ENCODE measurements at places on chromosomes 5 and 9.

- H3K27ac ChIP-seq, result no peak overlapping the region
- no peak for DNase-seq
- H3K36me3 ChIP-seq, result no peaks in the 10 kb centered on the region
- no peaks in the 10 kb centered on the region for H3K27me3 ChIP-seq
- H3K4me3 ChIP-seq, result no peak overlapping the region
Observed at GRCh38 chr9:81384911-81385310, 304.4 kb downstream of the TLE1 start.

- H3K36me3 ChIP-seq, result no peaks in the 10 kb centered on the region
- H3K27me3 ChIP-seq, result no peaks in the 10 kb centered on the region
- H3K4me3 ChIP-seq, result no peak overlapping the region
- no peak overlapping the region for H3K27ac ChIP-seq
Observed at GRCh38 chr9:80049096-80049782, 477.5 kb downstream of the TLE4 start.

GRCh38 chr9:20043035-20043434 is 254.2 kb upstream of the SLC24A2 start:
- DNase-seq, result no peak
- no peak overlapping the region for H3K27ac ChIP-seq
- H3K36me3 ChIP-seq, result no peaks in the 10 kb centered on the region
- H3K4me1 ChIP-seq, result no peaks in the 10 kb centered on the region
- H3K27me3 ChIP-seq, result no peaks in the 10 kb centered on the region
- no peak overlapping the region for H3K4me3 ChIP-seq

DNA sequence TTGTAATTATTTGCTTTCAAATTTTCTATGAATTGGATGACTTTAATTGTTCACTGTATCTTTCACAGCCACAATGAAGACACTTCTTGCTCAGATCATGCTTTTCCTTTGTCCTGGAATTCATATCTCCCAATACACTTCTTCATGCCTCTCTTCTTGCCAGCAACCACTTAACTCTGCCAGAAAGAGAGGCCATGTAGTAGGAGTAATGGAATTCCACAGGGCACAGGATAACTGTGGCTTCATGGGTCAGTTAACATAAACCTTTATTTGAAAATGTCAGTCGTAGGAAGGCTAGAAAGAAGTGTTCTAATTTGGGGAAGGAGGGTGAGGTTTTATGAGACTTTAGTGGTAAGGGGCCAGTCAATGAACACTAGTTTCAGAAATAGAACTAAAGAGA is 190.3 kb downstream of the TMEM167A start:
- no peaks in the 10 kb centered on the region for H3K27me3 ChIP-seq
- DNase-seq, result no peak
- no peaks in the 10 kb centered on the region for H3K36me3 ChIP-seq
- no peak overlapping the region for H3K27ac ChIP-seq
- no peaks in the 10 kb centered on the region for H3K4me1 ChIP-seq

DNA sequence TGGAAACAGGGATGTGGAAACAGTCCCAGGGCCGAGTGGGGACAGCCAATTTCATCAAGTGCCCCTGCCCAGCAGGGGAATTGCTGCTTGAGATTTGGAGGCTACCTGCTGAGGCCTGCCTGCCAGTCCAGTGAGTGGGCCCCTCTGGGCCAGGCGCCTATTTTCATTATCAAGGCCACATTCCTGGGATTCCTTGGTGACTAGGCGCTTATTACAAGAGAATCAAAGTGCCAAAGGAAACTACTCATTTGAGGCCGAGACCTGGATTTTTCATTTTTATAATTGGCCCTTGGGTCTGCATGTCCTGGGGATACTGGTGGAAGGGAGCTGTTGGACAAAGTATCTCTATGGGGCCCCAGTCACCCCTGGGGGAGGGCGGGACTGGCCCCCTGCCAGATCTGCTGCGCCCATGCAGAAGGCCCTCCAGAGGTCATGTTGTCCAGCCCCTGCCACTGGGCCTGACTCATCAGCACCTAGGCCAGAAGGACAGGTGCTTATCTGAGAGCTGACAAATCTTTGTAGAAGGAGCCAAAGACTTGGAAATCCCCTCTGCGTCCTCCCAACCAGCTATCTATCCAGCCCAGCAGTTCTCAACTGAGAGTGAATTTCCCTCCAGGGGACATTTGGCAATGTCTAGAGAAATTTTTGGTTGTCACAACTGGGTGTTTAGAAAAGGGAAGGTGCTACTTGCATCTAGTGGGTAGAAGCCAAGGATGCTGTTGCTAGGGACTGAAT is 45.6 kb downstream of the FOXI1 start:
- no peaks in the 10 kb centered on the region for H3K36me3 ChIP-seq
- no peaks in the 10 kb centered on the region for H3K27me3 ChIP-seq
- no peak overlapping the region for H3K4me3 ChIP-seq
- H3K27ac ChIP-seq, result peak overlapping the region; percentile 22

- H3K36me3 ChIP-seq, result no peaks in the 10 kb centered on the region
- H3K27me3 ChIP-seq, result no peaks in the 10 kb centered on the region
- no peaks in the 10 kb centered on the region for H3K4me1 ChIP-seq
- no peak overlapping the region for H3K27ac ChIP-seq
- no peak overlapping the region for H3K4me3 ChIP-seq
Observed at GRCh38 chr9:124423591-124423990, 8.3 kb upstream of the PSMB7 start.

- H3K4me3 ChIP-seq, result no peak overlapping the region
- H3K36me3 ChIP-seq, result no peaks in the 10 kb centered on the region
- peaks cover 35% of the 10 kb centered on the region for H3K4me1 ChIP-seq
- DNase-seq, result peak; percentile 63
- no peaks in the 10 kb centered on the region for H3K27me3 ChIP-seq
Observed at GRCh38 chr5:171422902-171423663, 3.6 kb downstream of the FGF18 start.

DNA sequence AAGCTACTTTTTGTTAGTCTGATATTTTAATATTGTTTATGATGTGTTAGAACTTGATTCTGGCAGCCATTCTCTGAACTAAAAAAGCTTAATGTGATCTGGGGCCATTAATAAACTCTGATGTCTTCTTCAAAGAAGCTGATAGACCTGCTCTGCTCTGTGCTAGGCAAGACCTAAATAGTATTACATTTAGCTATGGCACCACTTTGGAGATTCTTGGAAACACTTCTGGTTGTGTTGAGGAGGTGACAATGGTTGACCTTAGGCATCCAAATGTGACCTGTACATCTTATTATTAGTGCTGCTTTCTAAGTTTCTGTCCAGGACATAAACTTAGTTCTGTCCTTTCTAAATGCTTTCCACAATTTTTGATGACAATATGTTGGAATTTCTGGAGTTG is 21.7 kb upstream of the SCGB3A2 start:
- no peak overlapping the region for H3K27ac ChIP-seq
- H3K4me3 ChIP-seq, result no peak overlapping the region
- H3K4me1 ChIP-seq, result no peaks in the 10 kb centered on the region
- no peak for DNase-seq

GRCh38 chr9:7500521-7500920 is 299.1 kb downstream of the DMAC1 start:
- no peaks in the 10 kb centered on the region for H3K36me3 ChIP-seq
- no peak overlapping the region for H3K27ac ChIP-seq
- no peaks in the 10 kb centered on the region for H3K4me1 ChIP-seq
- no peak for DNase-seq
- H3K27me3 ChIP-seq, result no peaks in the 10 kb centered on the region

DNA sequence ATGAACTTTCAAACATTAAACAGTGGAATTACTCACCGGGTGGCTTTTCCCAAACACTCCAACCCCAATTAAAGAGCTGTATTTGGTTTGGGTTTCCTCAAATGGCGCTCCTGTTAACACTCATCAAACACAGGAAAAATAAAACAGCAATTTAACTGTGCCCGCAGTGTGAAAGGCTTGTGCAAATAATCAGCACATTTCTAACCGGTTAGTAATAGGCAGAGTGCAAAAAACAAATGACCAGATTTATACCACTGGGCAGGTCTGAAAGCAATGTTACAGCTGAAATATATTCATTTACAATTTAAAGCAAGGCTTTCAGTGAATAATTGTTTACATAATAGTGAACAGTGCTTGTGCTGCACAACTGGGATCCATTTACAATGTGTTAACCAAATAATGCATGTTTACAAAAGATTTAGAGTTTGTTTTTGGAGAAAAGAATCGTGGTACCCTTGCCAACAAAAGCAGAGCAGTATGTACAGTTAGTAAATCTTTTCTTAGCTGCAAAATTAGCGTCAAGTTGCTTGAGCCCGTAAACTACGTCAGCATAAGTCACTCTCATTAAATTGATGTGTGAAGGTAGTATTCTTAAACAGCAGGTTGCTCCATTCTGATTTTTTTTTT is 662.9 kb upstream of the ZNF608 start:
- DNase-seq, result no peak
- no peak overlapping the region for H3K4me3 ChIP-seq
- H3K27me3 ChIP-seq, result no peaks in the 10 kb centered on the region
- H3K27ac ChIP-seq, result peak overlapping the region; percentile 23
- H3K36me3 ChIP-seq, result no peaks in the 10 kb centered on the region

DNA sequence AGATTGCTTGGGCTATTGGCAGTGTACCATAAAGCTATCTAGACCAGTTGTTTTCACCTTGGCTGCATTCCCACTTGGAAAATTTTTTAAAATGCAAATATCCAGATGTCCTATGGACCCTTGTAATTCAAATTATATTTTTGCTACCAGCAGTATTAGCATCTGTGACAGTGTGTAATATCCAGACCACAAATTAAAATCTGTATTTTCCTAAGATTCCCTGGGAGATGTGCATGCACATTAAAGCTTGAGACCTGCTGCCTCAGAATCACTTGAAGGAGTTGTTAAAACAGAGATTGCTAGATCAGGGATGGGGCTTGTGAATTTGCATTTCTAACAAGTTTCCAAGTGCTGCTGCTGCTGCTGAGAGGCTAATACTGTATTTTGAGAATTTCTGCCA is 381.2 kb upstream of the PDE4D start:
- no peak overlapping the region for H3K4me3 ChIP-seq
- no peaks in the 10 kb centered on the region for H3K36me3 ChIP-seq
- peak overlapping the region; percentile 82 for H3K27ac ChIP-seq
- H3K4me1 ChIP-seq, result peaks cover 75% of the 10 kb centered on the region

- DNase-seq, result peak; percentile 28
- H3K4me3 ChIP-seq, result peak within 1 kb of the TSS; percentile 61
- no peaks in the 10 kb centered on the region for H3K27me3 ChIP-seq
- peak within 1 kb of the TSS; percentile 74 for H3K27ac ChIP-seq
Observed at GRCh38 chr5:52989025-52989780, at the start of gene ITGA2. Gene ITGA2 (plus strand): TSS chr5:52989352. CDS start chr5:52989469, 117 bp downstream.

DNA sequence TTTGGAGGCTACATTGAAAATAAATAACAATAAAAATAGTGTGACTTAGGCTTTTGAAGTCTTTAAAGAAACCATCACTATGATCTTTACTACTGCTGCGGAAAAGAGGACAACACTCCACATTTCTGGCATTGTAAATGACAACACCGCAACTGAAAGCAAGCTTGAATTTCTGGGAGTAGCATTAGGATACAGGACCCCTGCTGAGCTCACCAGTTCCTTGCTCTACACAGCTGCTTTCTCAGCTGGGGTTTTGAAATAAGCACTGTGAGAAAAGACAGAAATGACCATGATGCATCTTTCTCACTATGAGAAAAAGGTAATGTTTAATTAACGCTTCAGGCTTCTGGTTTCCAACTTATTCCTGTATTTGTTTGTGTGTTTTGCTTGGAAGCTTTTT is 168.0 kb downstream of the TAF11L14 start:
- no peak overlapping the region for H3K4me3 ChIP-seq
- H3K27me3 ChIP-seq, result no peaks in the 10 kb centered on the region
- no peaks in the 10 kb centered on the region for H3K4me1 ChIP-seq
- DNase-seq, result no peak
- no peak overlapping the region for H3K27ac ChIP-seq

- H3K4me1 ChIP-seq, result no peaks in the 10 kb centered on the region
- DNase-seq, result no peak
- H3K27ac ChIP-seq, result no peak overlapping the region
Observed at GRCh38 chr5:159241946-159242552, 21.0 kb upstream of the UBLCP1 start.

GRCh38 chr9:113577525-113578261 is 114.2 kb downstream of the RGS3 start:
- no peaks in the 10 kb centered on the region for H3K36me3 ChIP-seq
- no peaks in the 10 kb centered on the region for H3K27me3 ChIP-seq
- no peak overlapping the region for H3K4me3 ChIP-seq
- DNase-seq, result peak; percentile 34
- H3K27ac ChIP-seq, result peak overlapping the region; percentile 84

GRCh38 chr9:38294220-38294960 is 98.1 kb upstream of the ALDH1B1 start:
- no peaks in the 10 kb centered on the region for H3K27me3 ChIP-seq
- H3K4me1 ChIP-seq, result peaks cover 24% of the 10 kb centered on the region
- H3K36me3 ChIP-seq, result no peaks in the 10 kb centered on the region
- DNase-seq, result no peak

GRCh38 chr9:136902259-136902821 is 16.0 kb downstream of the TRAF2 start:
- H3K27ac ChIP-seq, result peak overlapping the region; percentile 81
- H3K4me1 ChIP-seq, result peaks cover 36% of the 10 kb centered on the region
- peak; percentile 68 for DNase-seq
- H3K36me3 ChIP-seq, result peaks cover 23% of the 10 kb centered on the region

- no peaks in the 10 kb centered on the region for H3K27me3 ChIP-seq
- no peaks in the 10 kb centered on the region for H3K4me1 ChIP-seq
- no peak for DNase-seq
- H3K36me3 ChIP-seq, result no peaks in the 10 kb centered on the region
- no peak overlapping the region for H3K4me3 ChIP-seq
- H3K27ac ChIP-seq, result no peak overlapping the region
Observed at GRCh38 chr5:127313847-127314473, 23.4 kb downstream of the MEGF10 start.

- peaks cover 12% of the 10 kb centered on the region for H3K4me1 ChIP-seq
- DNase-seq, result no peak
- no peaks in the 10 kb centered on the region for H3K27me3 ChIP-seq
- H3K27ac ChIP-seq, result no peak overlapping the region
- no peak overlapping the region for H3K4me3 ChIP-seq
Observed at GRCh38 chr9:114094971-114095370, 4.1 kb downstream of the KIF12 start.

GRCh38 chr9:79577969-79578723 is 6.4 kb downstream of the TLE4 start:
- no peak for DNase-seq
- peak overlapping the region; percentile 13 for H3K4me3 ChIP-seq
- no peaks in the 10 kb centered on the region for H3K36me3 ChIP-seq
- peaks cover 59% of the 10 kb centered on the region for H3K4me1 ChIP-seq

DNA sequence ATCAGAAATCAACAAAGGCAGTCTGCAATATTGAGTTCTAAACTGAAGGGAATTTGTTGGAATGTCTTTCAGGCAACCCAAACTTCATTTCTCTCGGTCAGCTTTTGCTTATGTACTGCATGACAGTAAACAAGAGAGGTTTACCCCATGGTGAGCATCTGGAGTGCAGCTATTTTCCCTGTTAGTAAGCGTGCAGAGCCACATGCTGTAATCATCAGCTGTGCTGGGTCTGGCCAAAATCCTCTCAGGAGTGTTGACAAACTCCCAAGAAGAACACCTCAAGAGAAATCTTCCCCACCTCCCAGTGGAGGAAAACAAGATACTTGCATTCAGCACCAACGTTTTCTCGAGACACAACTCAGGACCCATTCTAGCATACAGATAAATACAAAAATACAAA is 83.6 kb upstream of the ADAMTSL1 start:
- H3K27ac ChIP-seq, result no peak overlapping the region
- H3K36me3 ChIP-seq, result no peaks in the 10 kb centered on the region
- DNase-seq, result no peak
- no peaks in the 10 kb centered on the region for H3K4me1 ChIP-seq
- H3K4me3 ChIP-seq, result no peak overlapping the region
- no peaks in the 10 kb centered on the region for H3K27me3 ChIP-seq

Data from tibial artery (tissue), 4 donors.